Tongue (tissue), 3 donors: ENCODE measurements at places on chromosomes 5 and 9. TPM values are rescaled to one million over a fixed set of nuclear protein-coding genes. Genes with fewer than 3 reads are reported as not detected.

- no peak for DNase-seq
These were observed 97.6 kb downstream of the FRMD3 start for GRCh38 chr9:83440641-83441040.

DNA sequence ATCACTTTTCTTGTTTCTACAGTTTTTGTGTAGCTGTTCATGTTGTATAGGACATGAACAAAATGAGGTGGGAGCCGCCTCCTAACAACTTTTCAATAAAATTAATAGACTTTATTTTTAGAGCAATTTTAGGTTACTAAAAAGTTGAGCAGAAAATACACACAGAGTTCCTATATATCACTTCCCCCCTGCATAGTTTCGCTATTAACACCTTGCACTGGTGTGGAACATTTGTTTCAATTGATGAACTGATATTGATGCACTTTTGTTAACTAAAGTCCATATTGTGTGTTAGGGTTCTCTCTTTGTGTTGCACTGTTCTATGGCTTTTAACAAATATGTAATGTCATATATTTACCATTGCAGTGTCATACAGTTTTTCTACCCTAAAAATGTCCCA lies 47.8 kb upstream of the KCNN2 start:
- DNase-seq = no peak

- no peak for DNase-seq
These were observed 588 bp upstream of the PLPP1 start for GRCh38 chr5:55535199-55535905.

The PCDHGA4 gene
- total RNA-seq = 3.9 TPM

- no peak for DNase-seq
These were observed 88.4 kb upstream of the FST start for GRCh38 chr5:53392073-53392472.

The CCNB1 gene
- 38.9 TPM for total RNA-seq

The TRPM3 gene
- total RNA-seq = 0.72 TPM

DNA sequence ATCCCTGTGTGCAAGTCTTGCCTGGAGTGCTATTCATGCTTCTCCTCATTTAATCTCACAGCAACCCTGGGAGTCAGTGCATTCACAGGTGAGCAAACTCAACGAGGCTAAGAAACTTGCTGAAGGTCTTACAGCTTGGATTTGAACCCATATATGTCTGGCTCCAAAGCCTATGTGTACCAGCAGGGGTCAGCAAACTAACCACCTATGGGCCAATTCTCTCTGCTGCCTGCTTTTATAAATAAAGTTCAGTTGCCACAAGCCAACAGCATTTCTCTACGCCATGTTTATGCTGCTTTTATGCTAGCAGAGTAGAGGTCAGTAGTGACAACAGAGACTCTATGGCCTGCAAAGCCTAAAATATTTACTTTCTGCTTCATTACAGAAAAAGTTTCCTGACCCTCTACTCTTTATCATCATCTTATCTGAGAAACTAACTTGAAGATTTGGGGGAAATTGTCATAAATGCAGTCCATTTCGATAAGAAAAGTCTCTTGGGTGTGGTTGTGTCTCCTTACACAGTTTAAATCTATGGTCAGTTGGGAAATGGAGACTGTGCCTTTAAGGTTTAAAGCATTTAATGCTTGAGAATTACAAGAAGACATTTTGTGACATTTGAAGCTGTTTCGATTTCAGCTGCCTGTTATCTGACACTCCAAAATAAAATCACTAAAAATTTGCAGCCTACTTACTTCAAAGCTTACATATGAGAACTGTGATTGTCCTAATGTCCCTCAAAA lies 137.7 kb downstream of the PRELID2 start:
- no peak for DNase-seq

DNA sequence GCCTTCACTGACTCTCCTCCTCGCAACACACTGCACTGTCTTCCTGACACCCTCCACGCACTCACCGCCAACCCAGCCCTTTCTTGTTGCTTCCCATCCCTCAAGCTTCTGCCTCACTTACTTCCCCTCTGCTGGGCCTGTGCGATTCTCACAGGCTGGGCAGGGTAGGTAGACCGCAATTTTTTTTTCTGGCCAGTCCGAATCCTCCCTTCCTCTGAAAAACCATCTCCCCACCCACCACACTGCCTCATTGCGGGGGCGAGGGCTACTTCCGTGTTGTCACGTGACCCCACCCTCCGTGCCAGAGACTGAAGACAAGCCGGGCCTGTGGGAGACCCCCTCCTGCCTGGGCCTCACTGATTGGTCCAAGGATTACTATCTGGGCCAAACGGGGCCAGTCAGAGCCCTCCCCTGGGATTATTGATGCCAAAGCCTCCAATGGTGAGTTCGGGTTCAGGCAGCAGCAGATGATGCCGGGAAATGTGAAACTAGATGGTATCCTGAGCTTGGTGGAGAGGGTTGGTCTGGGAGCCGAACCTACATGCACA lies 73.1 kb downstream of the STK10 start:
- DNase-seq = no peak

DNA sequence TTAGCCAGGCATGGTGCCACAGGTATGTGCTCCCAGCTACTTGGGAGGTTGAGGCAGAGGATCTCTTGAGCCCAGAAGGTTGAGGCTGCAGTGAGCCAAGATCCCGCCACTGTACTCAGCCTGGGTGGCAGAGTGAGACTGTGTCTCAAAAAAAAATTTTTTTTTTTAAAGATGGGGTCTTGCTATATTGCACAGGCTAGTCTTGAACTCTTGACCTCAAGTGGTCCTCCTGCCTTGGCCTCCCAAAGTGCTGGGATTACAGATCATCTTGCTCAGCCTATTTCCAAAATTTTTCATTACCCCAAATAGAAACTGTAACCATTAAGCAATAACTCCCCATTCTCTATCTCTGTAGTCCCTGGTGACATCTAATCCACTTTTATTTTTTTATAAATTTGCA lies 4.4 kb upstream of the TBC1D13 start:
- DNase-seq = no peak

DNA sequence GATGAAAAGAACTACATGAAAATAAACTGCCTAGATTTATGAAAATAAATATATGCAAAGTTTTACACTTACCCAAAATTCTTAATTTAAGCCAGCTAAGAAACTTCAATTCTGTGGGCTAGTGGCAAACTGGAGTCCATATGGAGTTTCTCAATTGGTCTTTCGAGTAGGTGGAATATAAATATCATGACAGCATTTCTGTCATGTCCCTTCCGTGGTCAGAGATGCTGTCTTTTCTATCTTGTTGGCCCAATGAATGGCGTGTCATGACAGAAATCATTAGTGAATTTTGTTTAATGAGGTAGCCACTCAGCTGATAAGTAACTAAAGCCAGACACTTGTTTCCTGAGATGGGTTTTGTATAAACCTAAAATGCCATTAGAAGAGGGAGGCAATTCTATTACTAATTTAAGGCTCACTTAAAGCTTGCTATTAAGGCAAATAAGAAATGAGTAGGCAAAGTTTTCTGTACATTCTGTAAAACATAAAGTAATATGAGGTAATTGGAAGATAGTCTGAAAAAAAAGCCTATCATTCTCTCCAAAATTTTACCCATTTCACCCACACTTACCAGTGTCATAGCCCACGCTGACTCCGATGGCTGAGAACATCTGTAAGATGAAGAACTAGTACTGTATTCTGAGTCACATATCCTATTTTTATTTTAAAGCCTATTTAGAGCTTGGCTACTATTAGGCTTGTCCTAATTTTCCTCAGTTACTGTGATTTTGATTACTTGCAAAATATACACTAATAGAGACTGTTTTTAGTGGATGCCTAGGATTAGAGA lies 419.3 kb upstream of the MEF2C start:
- DNase-seq = no peak

- peak; percentile 51 for DNase-seq
These were observed 242.1 kb downstream of the BNC2 start for GRCh38 chr9:16628413-16628812.

- DNase-seq = no peak
These were observed 71.0 kb upstream of the FAM120A start for GRCh38 chr9:93380410-93381060.

The CTSV gene
- total RNA-seq = 2.9 TPM

DNA sequence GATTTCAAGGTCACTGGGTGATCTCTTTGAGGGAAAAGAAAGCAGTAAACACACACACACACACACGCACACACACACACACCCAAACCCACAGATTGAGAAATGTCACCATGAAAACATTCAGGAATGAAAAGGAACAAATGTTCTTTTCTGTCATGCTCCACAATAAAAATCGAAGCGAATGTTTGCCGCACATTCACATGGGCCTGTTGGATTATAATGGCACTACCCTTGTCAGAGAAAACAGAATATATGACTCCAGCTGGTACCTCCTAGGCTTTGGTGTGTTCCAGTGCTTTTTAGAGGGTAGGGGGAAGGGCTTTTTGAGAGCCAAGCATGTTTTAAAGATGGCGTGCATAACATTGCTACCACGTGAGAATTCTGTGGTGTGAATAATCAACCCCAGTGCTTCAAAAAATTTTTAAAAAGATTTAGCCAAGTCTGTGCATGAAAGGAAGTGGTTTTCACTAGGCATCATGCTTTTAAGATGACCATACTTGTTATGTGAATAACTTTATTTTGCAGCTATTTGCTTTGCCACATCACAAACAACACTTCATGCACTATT lies 120.8 kb upstream of the ZNF608 start:
- peak; percentile 19 for DNase-seq

DNA sequence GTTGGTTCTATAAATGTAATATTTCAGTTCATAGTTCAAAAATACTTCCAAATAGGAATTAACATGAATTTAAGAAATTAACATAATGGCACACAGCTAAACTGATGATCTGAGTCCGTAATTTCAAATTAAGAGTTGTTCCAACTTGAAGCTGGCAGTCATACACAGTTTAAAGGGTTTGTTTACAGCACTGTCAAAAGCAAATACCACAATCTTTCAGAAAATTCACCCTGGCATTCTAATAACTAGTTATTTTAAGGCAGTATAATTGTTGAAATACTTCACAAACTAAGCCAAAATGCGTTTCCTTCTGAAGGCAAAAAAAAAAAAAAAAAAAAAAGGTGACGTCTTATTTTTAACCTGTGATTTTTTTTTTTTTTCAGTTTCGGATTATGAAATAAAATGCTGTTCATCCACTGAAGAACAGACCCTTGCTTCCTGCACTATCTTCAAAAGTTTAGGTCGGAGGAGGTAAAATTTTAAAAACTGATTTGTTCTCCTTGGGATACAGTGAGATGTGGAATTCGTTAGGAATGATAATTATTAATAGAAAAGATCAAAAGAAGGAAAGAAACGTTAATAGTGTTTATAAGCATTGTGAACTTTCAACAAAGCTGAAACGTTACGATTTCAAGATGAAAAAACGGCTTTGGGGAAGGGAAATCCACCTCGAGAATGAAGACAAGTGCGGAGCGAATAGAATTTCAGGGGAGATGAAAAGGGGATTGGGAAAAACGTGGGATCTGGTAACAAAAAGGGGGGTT lies 850 bp downstream of the IL6ST start:
- DNase-seq = no peak

GRCh38 chr5:121500310-121500709 lies 351.4 kb upstream of the FTMT start:
- DNase-seq = no peak

The GNA14 gene
- 5.9 TPM for total RNA-seq

The GPR150 gene
- total RNA-seq = not detected

DNA sequence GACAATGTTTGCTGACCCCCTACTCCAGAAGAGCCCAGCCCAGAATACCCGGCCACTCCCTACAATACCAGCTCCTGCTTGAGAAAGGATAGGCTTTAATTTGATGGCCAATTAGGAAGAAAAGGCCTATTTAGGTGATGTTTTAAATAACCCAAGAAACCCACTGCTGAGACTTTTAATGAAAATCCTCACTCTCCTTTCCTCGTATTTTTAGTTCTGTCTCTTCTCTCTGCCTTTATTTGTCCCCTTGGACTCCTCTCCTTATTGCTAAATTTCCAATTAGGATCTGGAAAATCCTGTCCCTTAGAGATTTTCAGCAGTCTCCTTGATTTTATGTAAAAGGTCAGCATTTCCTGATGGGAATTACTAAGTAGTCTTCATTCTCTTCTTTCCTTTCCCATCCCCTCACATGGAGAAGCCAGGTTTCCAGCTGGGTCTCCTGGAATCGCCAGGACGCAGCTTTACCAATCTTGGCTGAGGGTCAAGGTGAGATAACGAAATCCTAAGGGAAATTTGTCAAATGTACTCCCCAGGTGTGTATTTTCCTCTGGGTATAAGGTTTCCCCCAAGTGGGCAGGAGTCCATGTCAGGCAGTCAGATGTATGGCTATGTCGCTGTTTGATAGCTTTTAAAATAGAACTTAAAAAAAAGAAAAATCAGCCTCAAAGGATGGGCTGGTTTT lies 11.7 kb downstream of the STC2 start:
- DNase-seq = no peak

- peak; percentile 18 for DNase-seq
These were observed 65.1 kb upstream of the CCDC152 start for GRCh38 chr5:42691413-42691937.

DNA sequence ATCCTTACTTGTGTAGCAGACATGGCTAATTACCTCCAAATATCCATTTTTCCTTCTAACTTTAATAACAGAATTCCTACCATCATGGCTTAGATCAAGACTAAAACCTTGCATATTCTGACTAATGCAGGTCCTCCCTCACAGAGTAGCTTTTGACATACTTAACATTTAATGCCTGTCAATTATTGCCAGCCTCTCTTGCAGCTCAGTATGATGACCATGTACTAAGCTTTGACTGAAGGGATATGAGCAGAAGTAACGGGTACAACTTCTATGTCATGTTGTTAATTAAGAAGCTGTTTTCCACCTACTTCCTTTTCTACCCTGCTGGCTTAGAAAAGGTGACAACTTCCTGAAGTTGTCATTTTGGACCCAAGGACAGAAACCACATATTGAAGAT lies 533.4 kb downstream of the PSAT1 start:
- DNase-seq = no peak

The FBLL1 gene
- 6.9 TPM for total RNA-seq

DNA sequence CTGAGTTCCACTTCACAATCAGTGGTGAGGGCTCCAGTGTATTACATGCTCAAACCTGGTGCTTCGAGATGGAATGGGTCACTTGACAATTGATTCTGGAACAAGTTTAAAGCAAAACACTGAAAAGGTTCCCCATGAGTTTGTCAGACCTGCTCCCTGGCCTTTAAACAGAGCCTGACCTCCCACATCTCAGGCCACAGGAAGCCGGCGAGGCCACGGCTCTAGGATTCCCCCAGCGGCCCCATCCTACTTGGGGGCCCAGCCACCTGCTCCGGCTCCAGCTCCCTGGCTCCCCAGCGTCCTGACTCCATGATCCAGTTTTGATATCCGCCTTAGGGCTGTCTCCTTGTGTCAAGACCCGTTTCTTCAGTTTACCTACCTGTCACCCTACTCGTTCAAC lies 62.0 kb downstream of the TTLL11 start:
- no peak for DNase-seq

DNA sequence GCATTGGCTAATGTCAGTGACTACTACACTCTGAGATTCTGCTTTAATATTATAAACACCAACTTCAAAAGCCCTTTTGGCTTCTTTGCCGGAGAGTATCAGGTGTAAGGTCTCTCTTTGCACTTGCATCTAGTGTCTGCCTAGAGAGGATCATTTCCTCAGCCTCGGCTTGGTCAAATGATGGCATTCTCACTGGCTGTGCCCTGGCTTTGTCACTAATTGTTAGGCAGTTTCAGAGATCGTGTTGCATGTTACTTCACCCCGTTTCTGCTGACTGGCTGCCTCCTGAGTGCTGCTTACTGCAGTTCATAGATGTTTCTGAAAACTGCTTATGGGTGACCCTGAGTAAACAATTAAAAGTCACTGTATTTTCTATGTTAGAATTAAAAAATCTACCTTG lies 48.8 kb downstream of the SLC1A3 start:
- peak; percentile 67 for DNase-seq
